ENCODE measurements at places on chromosomes 2 and 18.

DNA sequence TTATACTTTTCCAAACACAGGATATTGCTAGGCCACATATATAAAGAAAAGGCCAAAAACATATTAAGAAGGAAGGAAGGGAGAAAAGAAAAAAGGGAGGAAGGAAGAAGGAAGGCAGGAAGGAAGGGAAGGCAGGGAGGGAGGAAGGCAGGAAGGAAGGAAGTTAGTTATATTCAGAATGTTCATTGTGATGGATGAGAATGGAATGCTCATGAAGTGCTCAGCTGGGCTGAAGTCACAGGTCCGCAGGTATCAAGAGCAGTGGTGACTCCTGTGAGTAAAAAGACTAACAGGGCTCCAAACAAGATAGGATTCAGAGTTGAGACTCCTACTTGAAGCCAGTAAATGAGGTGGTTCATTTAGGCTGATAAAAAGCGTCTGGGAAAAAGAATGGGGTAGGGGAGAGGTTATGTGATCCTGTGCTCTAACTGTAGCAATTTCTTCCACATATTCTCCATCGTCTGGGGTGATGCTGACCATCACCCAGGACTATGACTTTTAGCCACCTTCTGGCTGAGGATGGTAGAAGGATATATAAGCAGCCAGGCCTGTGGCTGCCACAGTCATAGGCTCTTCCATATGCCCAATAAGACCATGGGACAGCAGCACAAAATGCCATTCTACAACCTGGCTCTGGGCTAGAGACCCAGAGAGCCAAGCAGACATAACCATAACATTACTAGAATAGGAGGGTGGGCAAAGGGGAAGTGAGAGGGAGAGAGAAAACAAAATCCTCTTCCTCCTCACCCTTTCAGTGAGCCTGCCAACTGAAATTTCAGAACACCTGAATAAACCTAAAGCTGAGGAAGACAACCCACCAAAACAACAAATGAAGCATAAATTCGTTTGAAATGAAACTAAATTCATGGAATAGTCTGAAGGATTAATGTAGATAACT is 173.2 kb downstream of the MYO3B start:
- no peak for DNase-seq

- no peak for DNase-seq
Observed at GRCh38 chr2:73268366-73268829, 15.9 kb downstream of the FBXO41 start.

DNA sequence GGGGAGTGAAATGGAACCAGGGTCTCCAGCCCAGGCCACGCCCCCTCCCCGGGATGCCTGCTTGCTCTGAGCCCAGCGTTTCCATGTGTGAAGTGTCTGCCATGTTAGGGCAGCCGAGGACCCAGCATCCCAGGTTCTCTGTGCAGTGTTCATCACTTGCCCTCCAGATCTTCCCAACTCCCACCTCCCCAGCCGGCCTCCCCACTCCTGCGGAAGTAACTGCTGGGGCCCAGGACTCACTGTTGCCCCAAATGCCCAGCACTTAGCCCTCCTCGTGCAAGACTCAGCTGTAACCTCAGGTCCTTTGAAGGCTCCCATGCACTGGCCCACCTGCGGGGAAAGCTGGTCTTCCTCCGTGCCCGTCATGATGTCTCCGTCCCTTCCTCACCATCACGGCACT is 9.7 kb upstream of the PXDN start:
- DNase-seq = no peak

GRCh38 chr2:40128796-40129195 is 323.1 kb downstream of the SLC8A1 start:
- DNase-seq = peak; percentile 39

DNA sequence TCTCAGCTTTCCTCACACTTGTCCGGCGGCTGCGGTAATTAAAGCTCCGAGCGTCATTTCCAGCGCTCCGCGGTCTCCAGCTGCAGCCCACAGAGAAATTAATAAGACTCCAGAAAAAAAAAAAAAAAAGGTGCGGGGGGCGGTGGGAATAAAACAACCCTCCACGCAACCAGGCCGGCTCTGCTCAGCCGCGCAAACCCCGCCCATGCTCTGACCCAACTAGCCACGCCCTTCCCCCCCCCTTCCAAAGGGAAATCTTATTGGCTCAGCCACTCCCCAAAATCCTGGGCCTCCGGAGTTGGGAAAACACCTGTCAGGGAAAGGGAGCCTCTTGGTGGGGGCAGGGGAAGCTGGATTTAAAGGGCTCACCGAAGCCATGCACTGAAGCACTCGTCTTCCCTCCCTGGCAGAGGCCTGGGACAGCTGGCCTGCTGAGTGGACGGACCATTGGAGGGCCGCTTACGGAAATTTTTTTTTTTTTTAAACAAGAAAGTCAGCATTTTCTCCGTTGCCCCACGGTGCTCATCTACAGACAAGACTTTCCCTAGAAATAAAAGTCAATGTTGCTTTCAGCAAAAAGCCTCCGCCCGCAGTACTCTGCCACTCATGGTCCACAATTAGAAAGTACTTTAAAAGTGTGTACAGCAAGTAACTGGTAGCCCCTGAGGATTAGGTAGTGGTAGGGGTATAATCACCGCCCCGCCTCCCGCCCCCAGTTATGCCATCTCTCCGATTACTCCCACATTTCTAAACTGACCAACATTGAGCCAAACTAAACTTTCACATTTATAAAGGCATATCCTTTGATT is 674 bp upstream of the ERBB4 start:
- no peak for DNase-seq

DNA sequence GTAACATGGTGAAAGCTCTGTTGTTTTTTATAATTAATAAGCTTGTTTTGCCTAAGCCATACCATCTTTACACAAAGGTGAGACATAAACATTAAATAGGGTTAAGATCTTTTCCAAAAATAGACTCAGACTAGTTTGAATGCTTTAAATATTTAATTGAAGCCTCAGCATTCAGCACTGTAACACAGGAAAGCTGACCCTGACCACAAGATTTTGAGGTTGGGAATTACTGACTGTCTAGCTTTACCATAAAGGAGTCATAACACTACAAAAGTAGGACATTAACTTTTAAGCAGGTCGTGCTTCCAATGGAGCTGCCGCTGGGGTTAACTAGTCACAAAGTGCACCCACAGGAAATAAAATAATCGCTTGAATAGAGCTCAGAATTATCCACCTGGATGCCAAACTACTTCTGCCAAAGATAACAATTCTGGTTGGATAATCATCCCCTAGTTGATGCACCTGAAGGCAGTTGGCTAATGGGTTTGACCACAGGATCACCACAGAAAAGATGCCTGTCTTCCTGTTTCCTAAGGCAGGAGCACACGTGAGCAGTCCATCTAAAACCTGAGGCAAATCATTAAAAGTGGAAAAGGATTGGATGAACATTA is 106.2 kb downstream of the COBLL1 start:
- DNase-seq = no peak

DNA sequence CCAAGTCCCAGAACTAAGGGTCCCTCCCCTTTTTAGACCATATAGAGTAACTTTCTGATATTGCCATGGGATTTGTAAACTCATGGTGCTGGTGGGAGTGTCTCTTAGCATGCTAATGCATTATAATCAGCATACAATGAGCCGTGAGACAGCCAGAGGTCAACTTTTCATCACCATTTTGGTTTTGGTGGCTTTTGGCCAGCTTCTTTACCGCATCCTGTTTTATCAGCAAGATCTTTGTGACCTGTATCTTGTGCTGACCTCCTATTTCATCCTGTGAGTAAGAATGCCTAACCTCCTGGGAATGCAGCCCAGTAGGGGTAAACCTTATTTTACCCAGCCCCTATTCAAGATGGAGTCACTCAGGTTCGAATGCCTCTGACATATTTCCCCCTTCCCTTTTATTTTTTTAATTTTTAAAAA is 148.2 kb downstream of the PHLPP1 start:
- DNase-seq = peak; percentile 85

DNA sequence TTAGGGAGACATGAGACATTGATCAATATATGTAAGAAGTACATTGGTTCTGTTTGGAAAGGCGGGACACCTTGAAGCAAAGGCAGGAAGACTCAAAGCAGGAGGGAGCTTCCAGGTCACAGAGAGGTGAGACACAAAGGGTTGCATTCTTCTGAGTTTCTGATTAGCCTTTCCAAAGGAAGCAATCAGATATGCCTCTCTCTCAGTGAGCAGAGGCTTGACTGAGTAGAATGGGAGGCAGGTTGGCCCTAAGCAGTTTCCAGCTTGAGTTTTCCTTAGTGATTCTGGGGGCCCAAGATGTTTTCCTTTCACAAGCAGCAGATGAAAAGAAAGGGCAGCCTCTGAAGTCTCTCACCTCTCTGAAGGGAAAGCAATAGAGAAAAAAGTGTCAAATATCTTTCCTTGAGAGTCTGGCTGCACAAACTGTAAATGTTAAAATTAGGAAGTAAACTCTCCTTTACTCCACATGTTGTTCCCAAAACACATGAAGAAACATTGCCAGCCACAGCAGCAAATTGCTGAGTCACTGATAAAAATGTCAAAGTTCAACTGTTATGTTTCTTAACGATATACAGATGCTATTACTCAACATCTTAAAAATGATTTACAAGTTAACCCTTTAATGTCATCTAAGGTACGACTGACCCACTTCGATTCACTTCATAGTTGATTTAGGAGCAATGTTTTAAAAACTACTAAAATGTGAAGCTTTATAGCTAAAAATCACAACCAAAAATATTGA is 40.3 kb downstream of the CYB5A start:
- DNase-seq = peak; percentile 73

DNA sequence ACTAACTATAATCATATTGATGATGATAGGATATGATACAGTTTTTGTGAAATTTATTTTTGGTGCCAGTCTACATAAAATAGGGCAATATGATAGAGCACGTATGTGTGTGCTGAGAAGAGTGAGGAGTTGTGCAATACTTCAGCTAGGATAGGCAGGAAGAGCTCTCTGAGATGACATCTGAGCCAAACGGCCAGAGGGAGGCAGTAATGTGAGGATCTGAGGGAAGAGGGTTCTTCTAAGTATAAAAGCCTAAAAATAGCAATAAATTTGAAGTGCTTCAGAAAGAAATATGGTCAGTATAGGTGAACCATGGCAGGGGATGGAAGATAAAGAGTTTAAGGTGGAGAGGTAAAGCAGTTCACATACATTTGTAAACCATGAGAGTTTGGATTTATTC is 102.5 kb downstream of the OLA1 start:
- DNase-seq = no peak

- no peak for DNase-seq
Observed at GRCh38 chr2:184541591-184541990, 56.7 kb upstream of the ZNF804A start.

- no peak for DNase-seq
Observed at GRCh38 chr18:31469629-31470028, 22.1 kb downstream of the DSG3 start.

- no peak for DNase-seq
Observed at GRCh38 chr2:181959508-181959907, 26.1 kb upstream of the PPP1R1C start.

DNA sequence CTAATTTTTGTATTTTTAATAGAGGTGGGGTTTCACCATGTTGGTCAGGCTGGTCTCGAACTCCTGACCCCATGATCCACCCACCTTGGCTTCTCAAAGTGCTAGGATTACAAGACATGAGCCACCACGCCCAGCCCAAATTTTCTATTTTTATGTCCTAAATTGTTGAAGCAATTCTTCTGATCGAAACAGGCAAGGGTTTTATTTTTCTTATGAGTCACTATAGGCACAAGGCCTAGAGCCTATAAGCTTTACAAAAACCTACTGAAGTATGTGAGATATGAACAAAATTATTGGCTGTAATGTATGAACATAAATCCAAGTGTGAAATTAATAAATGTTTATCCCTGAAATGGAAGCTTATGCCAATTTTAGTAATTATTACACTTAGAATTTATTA is 464.2 kb upstream of the NRP2 start:
- DNase-seq = peak; percentile 24

DNA sequence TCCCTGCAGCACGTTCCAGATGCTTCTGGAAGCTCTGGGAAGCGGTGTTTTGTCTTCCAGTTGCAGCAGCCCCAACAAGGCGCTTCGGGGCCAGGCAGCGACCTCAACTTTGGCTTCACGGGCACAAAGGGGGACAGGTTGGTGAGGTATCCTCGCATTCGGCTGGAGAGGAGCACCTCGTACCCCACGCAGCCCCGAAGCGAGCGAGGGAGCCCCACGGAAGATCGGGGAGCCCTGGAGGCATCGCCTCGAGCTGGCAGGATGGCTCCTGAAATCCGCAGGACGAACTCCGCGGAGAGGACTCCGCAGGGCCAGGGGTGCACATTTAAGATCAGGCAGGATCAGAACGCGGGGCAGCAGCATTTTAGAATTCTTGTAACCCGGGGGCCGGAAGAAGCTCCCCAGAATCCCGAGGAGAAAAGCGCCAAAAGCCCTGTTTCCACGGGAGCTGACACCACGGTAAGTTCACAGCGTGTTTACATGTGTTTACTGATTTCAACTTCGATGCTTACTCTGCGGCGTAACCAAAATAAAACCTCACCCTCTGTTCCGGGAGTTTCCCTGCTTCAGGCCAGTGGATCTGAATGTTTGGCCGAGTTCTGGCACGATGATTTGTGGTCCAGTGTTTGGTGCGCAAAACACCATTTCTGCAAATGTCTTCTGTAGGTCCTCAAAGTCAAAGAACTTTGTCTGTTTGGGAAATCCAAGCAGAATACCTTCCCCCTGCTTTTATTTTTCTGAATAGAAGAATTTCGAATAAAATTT is 212.5 kb downstream of the NEDD4L start:
- DNase-seq = no peak

DNA sequence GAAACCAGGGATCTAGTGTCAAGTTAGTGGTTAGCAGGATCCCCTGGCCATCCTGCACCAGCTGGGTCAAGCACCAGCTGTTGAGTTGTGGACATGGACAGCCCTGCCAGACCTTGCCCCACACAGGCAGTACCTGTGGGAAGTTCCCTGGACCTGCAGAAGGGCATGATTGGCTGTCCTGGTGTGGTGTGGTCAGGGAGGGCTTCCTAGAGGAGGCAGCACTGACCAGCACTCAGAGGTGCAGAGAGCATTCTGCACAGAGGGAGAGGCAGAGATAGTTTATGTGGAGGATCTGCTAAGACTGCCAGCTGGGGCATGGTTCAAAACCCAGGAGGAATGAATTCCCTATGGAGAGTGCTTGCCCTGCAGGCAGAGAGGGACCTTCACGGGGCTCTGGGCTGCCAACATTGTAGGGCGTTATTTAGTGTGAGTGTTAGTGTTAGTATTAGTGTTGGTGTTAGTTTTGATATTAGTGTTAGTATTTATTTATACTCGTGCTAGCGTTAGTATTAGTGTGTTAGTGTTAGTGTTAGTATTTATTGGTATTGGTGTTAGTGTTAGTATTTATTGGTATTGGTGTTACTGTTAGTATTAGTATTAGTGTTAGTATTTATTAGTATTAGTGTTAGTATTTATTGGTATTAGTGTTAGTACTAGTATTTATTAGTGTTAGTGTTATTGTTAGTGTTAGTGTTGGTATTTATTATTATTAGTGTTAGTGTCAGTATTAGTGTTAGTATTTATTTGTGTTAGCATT is 31.9 kb downstream of the TWIST2 start:
- DNase-seq = no peak

GRCh38 chr18:23799540-23799939 is 110.3 kb downstream of the LAMA3 start:
- no peak for DNase-seq

Measured in HFFc6 (cell line).